Endothelial cell of coronary artery (primary cell): ENCODE measurements at places on chromosomes 5 and 9. TPM values are rescaled to one million over a fixed set of nuclear protein-coding genes. Genes with fewer than 3 reads are reported as not detected.

Gene PCDHB11
- total RNA-seq = 0.38 and 0.99 TPM in 2 replicates

Gene GABRA1
- not detected in 2 replicates for total RNA-seq

Gene SLC6A19
- not detected in 2 replicates for total RNA-seq

Gene TMEM174
- total RNA-seq = not detected in 2 replicates

Gene PCDHB2
- total RNA-seq = 1.8 and 3.5 TPM in 2 replicates

Gene EGFL7
- total RNA-seq = 318 and 599 TPM in 2 replicates

Gene CCDC192
- total RNA-seq = not detected in 2 replicates

Gene FSTL4
- total RNA-seq = not detected in 2 replicates

Gene LRRC19
- total RNA-seq = not detected in 2 replicates

Gene RNF180
- total RNA-seq = 3.7 and 6.4 TPM in 2 replicates

Gene PCDHGA5
- total RNA-seq = 0.90 and 1.2 TPM in 2 replicates

Gene ABCA1
- total RNA-seq = 15.3 and 27.9 TPM in 2 replicates

Gene CDX1
- total RNA-seq = not detected in 2 replicates

Gene OLFM1
- 0.18 and 0.56 TPM in 2 replicates for total RNA-seq

Gene P4HA2
- 64.3 and 212 TPM in 2 replicates for total RNA-seq

Gene AGTPBP1
- total RNA-seq = 22.4 and 23.4 TPM in 2 replicates

Gene SMIM3
- total RNA-seq = 2.7 and 8.5 TPM in 2 replicates

Gene ARSK
- 7.3 and 14.2 TPM in 2 replicates for total RNA-seq

Gene SHOC1
- total RNA-seq = under 0.01 TPM in 1 of 2 replicates, not detected in the other

Gene IFNA13
- not detected in 2 replicates for total RNA-seq

Gene C5orf15
- 22.6 and 25.1 TPM in 2 replicates for total RNA-seq
